Thyroid gland (tissue), 4 donors: ENCODE measurements at places on chromosomes 12 and 14. TPM values are rescaled to one million over a fixed set of nuclear protein-coding genes. Genes with fewer than 3 reads are reported as not detected.

EIF2S3B gene
- total RNA-seq = not detected

DNA sequence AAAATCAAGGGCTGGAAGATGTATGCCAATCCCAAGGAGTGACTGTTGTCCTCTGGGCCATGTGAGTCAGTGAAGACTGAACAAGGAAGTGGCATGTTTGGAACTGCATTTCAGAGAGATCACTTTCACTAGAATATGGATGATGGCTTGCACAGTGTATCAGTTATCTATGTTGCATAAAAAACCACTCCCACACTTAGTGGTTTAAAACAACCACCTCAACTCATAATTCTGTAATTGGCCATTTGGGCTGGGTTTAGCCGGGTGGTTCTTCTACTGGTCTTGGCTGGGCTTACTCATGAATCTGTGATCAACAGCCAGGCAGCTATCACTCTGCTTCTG is 15.4 kb downstream of the BDKRB1 start:
- H3K27ac ChIP-seq = no peak overlapping the region
- no peak for DNase-seq
- no peaks in the 10 kb centered on the region for H3K36me3 ChIP-seq
- no peaks in the 10 kb centered on the region for H3K27me3 ChIP-seq

CLEC4C gene
- total RNA-seq = not detected

PTPN21 gene
- total RNA-seq = 32.2 TPM

STAC3 gene
- total RNA-seq = not detected

FLVCR2 gene
- 4.3 TPM for total RNA-seq

EXOC3L4 gene
- total RNA-seq = 0.44 TPM

RIMBP2 gene
- 2.2 TPM for total RNA-seq

SLC4A8 gene
- total RNA-seq = 0.33 TPM

DNA sequence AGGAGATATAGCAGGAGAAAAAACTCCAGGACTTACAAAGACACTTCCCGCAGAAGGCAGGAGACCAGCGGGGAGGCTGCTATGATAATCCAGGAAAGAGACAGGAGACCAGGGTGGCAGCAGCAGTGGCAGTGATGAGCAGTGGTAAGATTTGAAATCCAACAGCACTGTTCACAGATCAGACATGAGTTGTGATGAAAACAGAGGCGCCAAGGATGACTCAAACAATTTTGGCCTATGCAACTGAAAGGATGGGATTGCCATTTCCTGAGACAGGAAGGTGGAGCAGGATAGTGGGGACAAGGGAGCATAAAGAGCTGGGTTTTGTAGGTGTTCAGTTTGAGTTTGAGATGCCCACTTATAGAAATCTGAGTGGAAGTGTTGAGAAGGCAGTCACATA is 108.6 kb upstream of the DYRK2 start:
- H3K36me3 ChIP-seq = no peaks in the 10 kb centered on the region
- no peaks in the 10 kb centered on the region for H3K27me3 ChIP-seq
- H3K4me1 ChIP-seq = no peaks in the 10 kb centered on the region

GRCh38 chr14:99543370-99543769 is 60.6 kb downstream of the CCDC85C start:
- no peak overlapping the region for H3K27ac ChIP-seq
- no peak overlapping the region for H3K4me3 ChIP-seq
- no peaks in the 10 kb centered on the region for H3K36me3 ChIP-seq
- H3K27me3 ChIP-seq = no peaks in the 10 kb centered on the region
- H3K4me1 ChIP-seq = peaks cover 38% of the 10 kb centered on the region

GRCh38 chr14:64541972-64542835 is 1.7 kb downstream of the HSPA2 start:
- H3K27ac ChIP-seq = no peak overlapping the region
- H3K36me3 ChIP-seq = no peaks in the 10 kb centered on the region
- H3K27me3 ChIP-seq = no peaks in the 10 kb centered on the region
- H3K4me1 ChIP-seq = peaks cover 13% of the 10 kb centered on the region
- no peak overlapping the region for H3K4me3 ChIP-seq
- DNase-seq = peak; percentile 25

DNA sequence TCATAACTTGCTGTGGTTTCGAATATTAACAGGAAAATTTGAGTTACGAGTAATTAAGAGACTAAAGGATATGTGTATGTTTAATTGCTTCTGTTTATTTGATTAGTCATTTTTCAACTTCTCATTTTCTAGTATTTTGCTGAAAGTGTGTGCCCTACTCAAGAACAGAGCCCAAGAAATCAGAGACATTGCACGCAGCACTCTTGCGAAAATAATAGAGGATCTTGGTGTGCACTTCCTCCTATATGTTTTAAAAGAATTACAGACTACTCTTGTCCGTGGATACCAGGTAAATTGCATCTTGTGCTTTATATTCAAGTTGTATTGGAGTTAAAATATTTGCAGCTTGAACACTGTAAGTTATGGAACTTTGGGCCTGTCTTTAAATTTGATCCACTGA is 50.8 kb downstream of the ARL1 start:
- no peak overlapping the region for H3K4me3 ChIP-seq
- no peaks in the 10 kb centered on the region for H3K4me1 ChIP-seq
- H3K27me3 ChIP-seq = no peaks in the 10 kb centered on the region
